ENCODE measurements at places on chromosomes 2 and 18. TPM values are rescaled to one million over a fixed set of nuclear protein-coding genes. Genes with fewer than 3 reads are reported as not detected.

The MFSD2B gene
- 0.22 TPM for polyA plus RNA-seq

The GLS gene
- 27.6 TPM for polyA plus RNA-seq

The PRPF40A gene
- polyA plus RNA-seq = 34.3 TPM

The BZW1 gene
- 126 TPM for polyA plus RNA-seq

The ANKRD44 gene
- 17.5 TPM for polyA plus RNA-seq
